ENCODE measurements at places on chromosomes 2 and 18. TPM values are rescaled to one million over a fixed set of nuclear protein-coding genes. Genes with fewer than 3 reads are reported as not detected.

DNA sequence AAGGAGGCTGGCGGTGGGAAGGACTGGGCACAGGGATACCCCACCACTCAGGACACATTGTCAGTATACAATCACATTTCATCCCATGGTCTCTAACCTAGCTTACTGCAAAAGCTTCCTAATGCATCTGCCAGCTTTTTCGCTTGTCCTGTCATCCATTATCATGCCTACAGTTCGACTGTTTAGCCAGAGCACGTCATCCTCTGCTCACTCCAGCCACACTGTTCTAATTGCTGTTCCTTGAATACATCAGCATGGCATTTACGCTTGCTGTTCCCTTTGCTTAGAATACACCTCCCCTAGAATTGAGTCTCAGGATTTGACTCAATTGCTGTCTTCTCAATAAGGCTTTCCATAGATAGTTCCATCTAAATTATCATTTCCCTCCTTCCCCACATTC lies 166.3 kb downstream of the CCDC148 start:
- H3K4me1 ChIP-seq, result no peaks in the 10 kb centered on the region
- no peak overlapping the region for H3K4me3 ChIP-seq
- no peaks in the 10 kb centered on the region for H3K36me3 ChIP-seq
- H3K27me3 ChIP-seq, result no peaks in the 10 kb centered on the region
- H3K27ac ChIP-seq, result no peak overlapping the region

GRCh38 chr2:233082222-233082930 lies 22.2 kb downstream of the INPP5D start:
- no peak overlapping the region for H3K4me3 ChIP-seq
- no peaks in the 10 kb centered on the region for H3K4me1 ChIP-seq
- no peaks in the 10 kb centered on the region for H3K36me3 ChIP-seq
- H3K27ac ChIP-seq, result no peak overlapping the region

GRCh38 chr2:98127229-98127989 lies 40.4 kb downstream of the VWA3B start:
- H3K27me3 ChIP-seq, result no peaks in the 10 kb centered on the region
- H3K4me1 ChIP-seq, result no peaks in the 10 kb centered on the region
- DNase-seq, result no peak
- no peak overlapping the region for H3K27ac ChIP-seq
- no peak overlapping the region for H3K4me3 ChIP-seq
- H3K36me3 ChIP-seq, result no peaks in the 10 kb centered on the region

DNA sequence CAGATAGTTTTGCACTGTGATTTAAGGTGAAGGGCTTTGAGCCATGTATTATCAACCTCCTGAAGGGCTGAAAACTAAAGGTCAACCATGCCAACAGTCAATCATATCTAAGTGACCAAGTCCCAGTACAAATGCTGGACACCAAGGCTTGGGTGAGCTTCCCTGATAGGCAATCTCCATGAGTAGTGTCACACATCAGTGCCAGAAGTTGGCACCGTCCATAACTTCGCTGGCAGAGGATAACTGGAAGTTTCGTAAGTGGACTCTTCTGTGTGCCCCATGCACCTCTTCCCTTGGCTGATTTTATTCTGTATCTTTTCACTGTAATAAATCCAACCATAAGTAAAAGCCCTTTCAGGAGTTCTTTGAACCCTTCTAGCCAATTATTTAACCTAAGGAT lies 13.2 kb downstream of the REV1 start:
- DNase-seq, result no peak
- no peaks in the 10 kb centered on the region for H3K27me3 ChIP-seq
- H3K4me1 ChIP-seq, result no peaks in the 10 kb centered on the region
- no peak overlapping the region for H3K27ac ChIP-seq
- no peaks in the 10 kb centered on the region for H3K36me3 ChIP-seq
- no peak overlapping the region for H3K4me3 ChIP-seq

DNA sequence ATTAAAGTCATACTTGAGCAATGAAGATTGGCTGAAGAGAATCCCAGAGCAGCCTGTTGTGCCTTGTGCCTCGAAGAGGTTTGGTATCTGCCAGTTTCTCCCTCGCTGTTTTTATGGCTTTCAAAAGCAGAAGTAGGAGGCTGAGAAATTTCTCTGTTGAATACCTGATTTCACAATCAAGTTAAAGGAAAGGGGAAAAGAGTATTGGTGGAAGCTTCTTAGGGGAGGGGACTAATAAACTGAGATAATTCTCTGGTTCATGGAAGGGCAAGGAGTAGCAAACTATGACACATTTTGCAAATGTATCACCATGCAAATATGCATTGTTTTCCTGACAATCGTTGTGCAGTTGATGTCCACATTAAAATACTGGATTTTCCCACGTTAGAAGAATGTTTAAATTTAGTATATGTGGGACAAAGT lies at the start of gene IL1B:
IL1B (minus strand) TSS at position 85 of the 423 bp plus-strand sequence. CDS start 550 bp downstream, outside the sequence.
- no peaks in the 10 kb centered on the region for H3K36me3 ChIP-seq
- no peaks in the 10 kb centered on the region for H3K4me1 ChIP-seq
- no peak for DNase-seq
- no peak within 1 kb of the TSS for H3K27ac ChIP-seq
- H3K27me3 ChIP-seq, result peaks cover 5% of the 10 kb centered on the region
- H3K4me3 ChIP-seq, result no peak within 1 kb of the TSS

Gene PMAIP1
- 0.24 TPM for total RNA-seq

Data from aorta (tissue), 5 donors.